ENCODE measurements at places on chromosomes 11 and 22.

GRCh38 chr11:5285703-5286340 lies 15.9 kb downstream of the OR51B4 start:
- no peaks in the 10 kb centered on the region for H3K27me3 ChIP-seq
- DNase-seq = no peak
- no peaks in the 10 kb centered on the region for H3K36me3 ChIP-seq
- no peak overlapping the region for H3K4me3 ChIP-seq

- no peak overlapping the region for H3K4me3 ChIP-seq
- DNase-seq = no peak
- H3K36me3 ChIP-seq = peaks cover 4% of the 10 kb centered on the region
- H3K4me1 ChIP-seq = peaks cover 6% of the 10 kb centered on the region
Measured at GRCh38 chr11:65880844-65881421, 1.3 kb downstream of the CTSW start.

DNA sequence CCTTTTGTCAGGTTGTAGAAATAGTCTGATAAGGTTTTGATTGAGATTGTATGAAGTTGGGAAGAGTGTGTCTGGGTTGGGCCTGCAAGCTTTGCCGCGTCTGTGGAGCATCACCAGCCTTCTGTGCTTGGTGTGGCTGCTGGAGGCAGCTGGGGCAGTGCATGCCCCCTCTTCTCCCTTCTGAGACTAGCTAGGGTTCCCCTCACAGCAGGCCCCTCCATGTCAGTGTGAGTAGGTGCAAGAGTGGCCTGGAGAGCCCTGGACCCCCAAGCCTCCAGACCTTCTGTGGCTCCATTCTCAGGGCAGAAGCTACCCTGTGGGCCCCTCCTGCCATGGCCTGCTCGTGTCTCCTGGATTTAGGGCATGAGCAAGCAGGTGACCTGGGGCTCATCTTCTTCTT lies 914.2 kb downstream of the TBC1D22A start:
- H3K36me3 ChIP-seq = no peaks in the 10 kb centered on the region
- no peaks in the 10 kb centered on the region for H3K27me3 ChIP-seq
- H3K4me1 ChIP-seq = no peaks in the 10 kb centered on the region
- no peak overlapping the region for H3K27ac ChIP-seq

DNA sequence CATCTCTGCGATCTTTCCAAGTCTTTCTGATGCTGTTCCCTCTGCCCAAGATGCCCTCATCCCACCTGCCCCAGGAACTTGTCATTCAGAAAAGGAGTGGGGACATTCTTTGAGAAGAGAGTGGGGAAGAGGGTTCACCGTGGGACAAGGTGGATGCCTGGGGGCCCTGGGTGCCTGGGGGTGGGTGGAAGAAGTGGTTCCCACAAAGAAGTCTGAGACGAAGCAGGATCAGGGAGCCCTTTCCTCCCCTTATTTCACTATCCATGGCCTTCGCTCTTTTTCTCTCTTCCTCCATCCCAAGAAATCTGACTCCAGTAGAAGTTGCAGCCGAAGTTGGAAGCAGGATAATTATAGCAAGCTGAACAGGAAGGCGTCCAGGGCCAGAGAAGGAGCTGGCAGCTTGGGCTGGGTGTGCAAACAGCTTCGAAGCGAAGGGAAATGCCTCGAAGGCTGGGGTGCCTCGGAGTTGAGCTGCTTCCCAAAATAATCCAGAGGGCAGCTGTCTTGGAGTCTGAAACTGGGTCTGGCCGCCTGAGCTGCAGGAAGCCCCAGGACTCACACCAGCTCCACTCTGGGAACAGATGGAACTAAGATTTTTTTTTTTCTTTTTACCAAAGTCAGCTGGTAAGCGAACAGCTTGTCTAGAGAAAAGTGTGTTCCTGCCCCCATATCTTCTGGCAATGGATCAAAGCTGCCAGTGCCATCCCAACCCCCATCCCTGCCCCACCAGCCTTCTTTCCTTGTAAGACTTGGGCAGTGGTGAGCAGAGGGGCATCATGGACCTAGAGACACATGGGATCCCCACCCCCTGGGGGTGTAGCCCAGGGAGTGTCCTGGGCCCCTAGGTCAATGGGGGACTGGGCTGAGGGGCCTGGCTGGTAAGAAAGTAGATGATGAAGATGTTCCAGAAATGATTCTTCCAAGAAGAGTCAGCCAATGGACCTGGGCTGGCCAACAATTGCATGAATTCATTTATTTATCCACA lies 31.5 kb downstream of the PARVG start:
- H3K36me3 ChIP-seq = no peaks in the 10 kb centered on the region
- no peak for DNase-seq
- H3K4me1 ChIP-seq = no peaks in the 10 kb centered on the region
- H3K27me3 ChIP-seq = no peaks in the 10 kb centered on the region
- H3K4me3 ChIP-seq = no peak overlapping the region

- no peak overlapping the region for H3K27ac ChIP-seq
- H3K27me3 ChIP-seq = no peaks in the 10 kb centered on the region
Measured at GRCh38 chr22:46450931-46451561, 86.4 kb downstream of the CELSR1 start.

All from Panc1 (cell line).